Activated CD4-positive, alpha-beta T cell treated with anti-CD3 and anti-CD28 coated beads, Interleukin-2, amount 10 ng/mL, durations not matched to agents 7 days and 5 days (primary cell): ENCODE measurements at places on chromosomes 16 and 17. TPM values are rescaled to one million over a fixed set of nuclear protein-coding genes. Genes with fewer than 3 reads are reported as not detected.

DNA sequence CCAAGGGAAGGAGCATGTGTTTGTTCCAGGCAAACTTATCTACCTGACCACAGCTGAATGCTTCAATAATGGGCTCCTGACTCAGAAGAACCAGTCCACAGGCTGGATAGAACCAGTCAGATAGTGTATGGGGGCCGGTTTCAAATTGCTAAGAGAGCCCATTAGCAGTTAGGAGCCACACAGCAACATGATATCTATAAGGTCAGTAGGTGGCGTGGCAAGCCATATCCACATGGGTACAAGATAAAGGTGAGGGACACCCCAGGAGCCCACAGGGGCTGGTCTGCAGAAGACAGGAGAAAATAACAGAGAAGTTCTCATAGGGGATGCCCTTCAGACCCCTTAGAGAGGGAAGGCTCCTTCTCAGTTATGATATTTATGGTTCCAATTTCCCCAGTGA is 31.6 kb upstream of the CDRT15 start:
- H3K4me1 ChIP-seq: no peaks in the 10 kb centered on the region
- H3K4me3 ChIP-seq: no peak overlapping the region
- no peak overlapping the region for H3K27ac ChIP-seq
- H3K27me3 ChIP-seq: peaks cover 4% of the 10 kb centered on the region
- no peaks in the 10 kb centered on the region for H3K36me3 ChIP-seq

- H3K27ac ChIP-seq: no peak overlapping the region
- H3K4me3 ChIP-seq: no peak overlapping the region
- H3K4me1 ChIP-seq: peaks cover 11% of the 10 kb centered on the region
- H3K36me3 ChIP-seq: peaks cover 4% of the 10 kb centered on the region
- no peak for DNase-seq
These were observed 4.6 kb downstream of the RPUSD1 start for GRCh38 chr16:783404-784161.

Gene CBLN1
- not detected for total RNA-seq

Gene ERN2
- not detected for total RNA-seq

Gene TCAP
- 2.0 TPM for total RNA-seq
